WTC11 (cell line): ENCODE measurements at places on chromosomes 11 and 22. TPM values are rescaled to one million over a fixed set of nuclear protein-coding genes. Genes with fewer than 3 reads are reported as not detected.

The KIRREL3 gene
- total RNA-seq = 0.59 to 1.1 TPM (median 0.76 TPM) in 3 replicates

The THY1 gene
- 325 to 376 TPM (median 365 TPM) in 3 replicates for total RNA-seq

The PDE2A gene
- 3.7 to 5.0 TPM (median 4.9 TPM) in 3 replicates for total RNA-seq

The RAPSN gene
- 0.32 to 0.66 TPM (median 0.34 TPM) in 3 replicates for total RNA-seq

- DNase-seq = peak; percentile 28
These were observed 18.7 kb upstream of the PPFIA1 start for GRCh38 chr11:70251659-70252321.

DNA sequence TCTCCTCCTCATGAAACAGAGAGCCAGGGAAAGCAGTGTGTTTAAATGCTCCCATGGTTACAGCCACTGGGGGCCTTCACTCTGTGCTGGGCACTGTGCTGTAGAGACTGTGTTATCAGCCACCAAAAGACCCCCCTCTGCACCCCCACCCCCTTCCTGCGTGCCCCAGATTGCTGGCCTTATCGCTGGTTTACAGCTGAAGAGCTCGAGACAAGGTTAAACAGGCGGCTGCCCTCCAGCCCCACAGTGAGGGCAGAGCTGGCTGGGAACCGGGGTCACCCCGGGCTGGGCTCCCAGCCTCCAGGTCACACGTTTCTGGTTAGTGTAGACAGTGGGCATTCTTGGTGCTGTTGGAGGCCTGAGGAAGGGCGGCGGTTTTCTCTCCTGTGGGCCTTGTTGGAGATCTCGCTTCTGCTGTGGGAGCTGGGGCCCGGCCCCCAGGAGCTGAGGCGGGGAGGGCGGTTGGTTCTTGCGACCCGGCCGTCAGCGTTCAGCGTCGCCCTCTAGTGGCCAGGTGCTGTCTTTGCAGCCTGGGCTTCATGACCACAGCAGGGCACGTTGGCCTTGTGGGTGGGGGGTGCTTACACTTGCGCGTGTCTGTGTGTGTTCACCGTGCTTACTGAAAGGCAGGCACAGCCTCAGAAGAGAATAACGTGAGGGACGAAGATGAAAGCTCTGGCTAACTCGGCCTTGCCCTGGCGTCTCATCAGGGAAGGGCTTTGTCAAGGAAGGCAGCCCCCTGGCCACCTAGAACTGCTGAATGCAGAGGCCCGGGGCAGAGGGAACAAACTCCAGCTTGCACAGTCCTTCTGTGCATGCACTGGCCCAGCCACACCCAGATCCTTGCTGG is 40.8 kb downstream of the TBC1D22A start:
- peak; percentile 77 for DNase-seq

DNA sequence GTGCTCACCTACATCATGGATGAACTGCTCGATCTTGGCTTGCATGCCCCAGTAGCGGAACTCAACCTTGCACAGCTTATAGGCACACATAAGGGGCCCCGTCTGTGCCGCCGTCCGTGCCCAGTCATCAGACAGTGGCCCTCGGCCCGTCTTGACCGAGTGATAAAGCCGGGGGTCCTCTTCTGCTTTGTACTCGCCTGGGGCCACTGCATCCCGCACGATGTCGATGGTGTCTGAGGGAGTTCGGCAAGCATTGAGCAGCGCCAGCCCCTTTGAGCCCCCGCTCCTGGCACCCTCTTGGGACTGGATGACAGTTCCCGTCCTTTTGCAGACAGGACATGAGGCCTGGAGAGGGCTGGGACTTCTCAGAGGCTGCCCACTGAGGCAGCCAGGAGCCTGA is 3.3 kb downstream of the PITPNM1 start:
- no peak for DNase-seq

DNA sequence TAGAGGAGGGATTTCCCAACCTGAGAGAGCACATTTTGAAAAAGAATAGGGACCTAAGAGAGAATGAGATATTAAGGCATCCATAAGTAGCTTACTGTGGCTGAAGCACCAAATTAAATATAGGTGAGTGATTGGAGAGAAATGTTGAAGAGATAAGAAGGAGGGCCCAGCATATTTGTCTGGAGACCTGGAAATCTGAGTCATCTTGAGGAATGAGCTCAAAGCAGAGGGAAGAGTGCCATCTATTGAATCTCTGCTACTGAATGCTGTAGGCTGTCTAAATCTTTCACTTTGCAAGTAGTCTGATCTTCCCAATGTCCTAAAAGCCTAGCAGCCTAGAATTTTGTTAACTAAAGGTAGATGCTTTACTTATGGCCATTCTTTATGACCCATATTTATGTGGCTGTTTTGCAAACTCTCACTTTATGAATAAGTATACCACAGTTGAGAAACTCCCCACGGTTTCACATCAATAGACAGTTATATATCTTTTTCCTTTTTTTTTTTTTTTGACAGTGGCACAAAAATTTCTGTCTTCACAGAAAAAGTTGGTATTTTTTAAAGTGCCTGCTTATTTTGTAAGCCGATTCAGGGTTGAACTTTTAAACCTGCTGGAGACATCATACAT is 2093.5 kb downstream of the LRRC4C start:
- no peak for DNase-seq

- no peak for DNase-seq
These were observed 44.4 kb upstream of the TSKU start for GRCh38 chr11:76738618-76739240.

- DNase-seq = no peak
These were observed 31.8 kb downstream of the FAM118A start for GRCh38 chr22:45341498-45341897.

- no peak for DNase-seq
These were observed 17.8 kb upstream of the PIM3 start for GRCh38 chr22:49942565-49943404.

DNA sequence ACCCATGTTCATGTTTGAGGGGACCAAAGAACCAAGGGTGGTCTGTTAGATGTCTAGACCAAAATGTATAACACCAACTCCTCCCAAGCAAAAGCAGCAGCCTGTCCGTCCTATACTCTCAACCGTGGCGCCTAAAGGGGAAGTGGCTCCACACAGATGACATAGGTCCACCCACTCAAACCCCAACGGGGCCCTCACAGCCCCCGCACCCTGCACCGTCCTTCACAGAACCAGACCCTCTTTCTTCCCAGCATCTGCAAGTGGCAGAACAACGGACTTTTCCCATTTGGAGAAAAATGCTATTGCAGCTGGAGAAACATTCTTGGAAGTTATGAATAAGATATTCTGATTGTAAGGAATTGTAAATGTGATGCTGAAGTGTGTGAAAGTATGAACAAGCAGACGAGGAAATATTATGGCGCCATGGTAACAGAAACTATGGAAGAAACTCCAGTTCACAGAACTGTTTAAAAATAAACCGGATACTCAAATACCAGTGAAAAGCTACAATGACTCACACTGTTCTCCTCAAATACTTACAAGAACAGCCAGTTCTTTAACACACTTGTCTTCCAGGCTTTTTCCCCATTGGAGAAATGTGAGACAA is 76.5 kb upstream of the ARFGAP3 start:
- DNase-seq = no peak

DNA sequence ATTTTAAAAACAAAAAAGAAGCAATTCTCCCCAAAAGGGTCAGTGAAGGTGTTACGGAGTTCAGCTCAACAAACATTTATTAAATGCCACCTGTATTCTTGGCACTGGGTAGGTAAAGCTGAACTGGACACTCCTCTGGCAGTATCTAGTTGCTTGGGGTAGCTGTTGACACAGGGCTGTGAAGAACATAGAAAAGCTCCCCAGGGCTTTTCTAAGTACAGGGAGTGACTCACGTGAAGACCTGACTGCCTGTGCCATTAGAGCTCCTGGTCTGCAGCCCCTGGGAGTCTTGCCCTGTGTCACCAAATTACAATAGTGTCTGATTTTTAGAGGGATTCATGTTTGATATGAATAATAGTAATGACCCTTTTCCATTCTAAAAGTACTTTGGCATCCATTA is 43.6 kb downstream of the COA4 start:
- no peak for DNase-seq

DNA sequence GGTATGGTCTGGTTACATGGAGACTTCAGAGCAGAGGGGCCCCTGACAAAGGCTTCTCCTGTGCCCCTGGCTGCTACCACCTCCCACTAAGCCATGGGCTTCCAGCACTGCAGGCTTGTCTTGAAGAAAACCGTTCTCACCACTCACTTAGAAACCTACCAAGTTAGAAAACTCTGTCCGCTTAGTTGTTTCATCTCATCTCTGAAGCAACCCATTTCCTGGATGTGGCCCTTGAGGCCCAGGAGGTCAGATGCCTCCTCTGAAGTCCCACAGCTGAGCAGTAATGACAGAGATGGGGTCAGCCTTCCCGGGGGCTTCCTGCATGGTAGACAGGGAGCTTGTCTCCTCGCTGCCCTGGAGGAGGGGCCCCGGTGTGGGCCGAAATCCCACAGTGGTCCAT is 12.9 kb downstream of the CSF2RB start:
- no peak for DNase-seq

DNA sequence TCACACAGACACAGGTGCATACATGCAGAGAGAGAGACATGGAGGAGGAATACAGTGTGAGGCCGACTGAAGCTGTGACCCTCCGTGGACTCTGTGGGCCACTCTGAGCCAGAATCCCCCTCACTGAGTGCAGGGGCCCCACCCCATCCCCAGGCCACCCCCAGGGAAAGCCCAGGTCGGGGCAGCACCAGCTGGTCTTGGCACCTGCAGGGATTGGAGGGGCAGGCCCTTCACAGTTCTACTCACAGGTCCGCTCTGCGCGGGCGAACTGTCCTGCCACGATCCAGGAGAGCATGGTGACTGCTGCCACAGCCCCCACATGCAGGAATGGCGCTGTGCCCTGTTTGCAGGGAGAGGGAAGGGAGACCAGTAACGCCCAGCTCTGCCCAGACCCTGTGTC is 16.3 kb upstream of the KLHL35 start:
- DNase-seq = no peak

DNA sequence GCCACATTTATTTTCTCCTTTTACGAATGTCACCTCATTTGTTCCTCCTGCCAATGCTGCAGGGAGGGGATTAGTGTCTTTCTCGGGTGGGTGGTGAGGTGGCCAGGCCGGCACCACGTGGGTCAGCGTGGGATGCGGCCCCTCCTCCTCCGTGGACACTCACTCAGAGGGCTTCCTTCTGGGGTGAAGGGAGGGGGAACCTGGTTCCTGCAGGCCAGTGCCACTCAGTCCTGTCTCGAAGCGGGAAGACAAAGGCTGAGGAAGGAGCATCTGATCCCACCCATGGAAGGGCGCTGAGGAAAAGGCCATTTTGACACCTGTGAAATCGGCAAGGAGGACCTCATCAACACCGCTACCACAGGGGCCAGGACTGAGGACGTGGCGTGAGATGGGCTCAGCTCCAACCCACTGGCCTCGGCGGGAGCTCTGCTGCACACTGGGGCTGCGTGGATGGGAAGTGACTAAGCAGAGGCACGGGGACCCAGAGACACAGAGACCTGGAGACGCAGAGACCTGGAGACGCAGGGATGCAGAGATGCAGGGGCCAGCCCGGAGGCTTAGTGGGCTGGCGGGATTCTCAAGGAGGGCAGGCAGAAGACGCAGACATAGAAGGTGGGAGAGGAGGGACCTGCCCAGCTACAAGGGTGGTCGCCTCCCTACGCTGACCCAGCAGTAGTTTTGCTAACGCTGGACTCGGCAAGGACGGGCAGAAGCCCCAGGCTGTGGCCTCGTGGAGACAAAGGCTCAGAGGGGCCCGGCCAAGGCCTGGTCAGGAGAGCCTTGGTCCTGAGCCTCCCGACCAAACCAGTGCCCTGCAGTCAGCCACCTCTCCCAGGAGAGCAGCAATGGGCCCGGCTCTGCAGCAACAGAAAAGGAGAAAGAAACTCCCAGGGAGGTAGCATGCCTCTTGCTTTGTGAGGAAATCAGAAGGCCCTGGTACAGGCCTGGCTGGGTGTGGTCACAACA is 1071.2 kb downstream of the BRD1 start:
- peak; percentile 9 for DNase-seq

GRCh38 chr22:30286813-30287647 is 2.3 kb downstream of the CASTOR1 start:
- DNase-seq = peak; percentile 95

DNA sequence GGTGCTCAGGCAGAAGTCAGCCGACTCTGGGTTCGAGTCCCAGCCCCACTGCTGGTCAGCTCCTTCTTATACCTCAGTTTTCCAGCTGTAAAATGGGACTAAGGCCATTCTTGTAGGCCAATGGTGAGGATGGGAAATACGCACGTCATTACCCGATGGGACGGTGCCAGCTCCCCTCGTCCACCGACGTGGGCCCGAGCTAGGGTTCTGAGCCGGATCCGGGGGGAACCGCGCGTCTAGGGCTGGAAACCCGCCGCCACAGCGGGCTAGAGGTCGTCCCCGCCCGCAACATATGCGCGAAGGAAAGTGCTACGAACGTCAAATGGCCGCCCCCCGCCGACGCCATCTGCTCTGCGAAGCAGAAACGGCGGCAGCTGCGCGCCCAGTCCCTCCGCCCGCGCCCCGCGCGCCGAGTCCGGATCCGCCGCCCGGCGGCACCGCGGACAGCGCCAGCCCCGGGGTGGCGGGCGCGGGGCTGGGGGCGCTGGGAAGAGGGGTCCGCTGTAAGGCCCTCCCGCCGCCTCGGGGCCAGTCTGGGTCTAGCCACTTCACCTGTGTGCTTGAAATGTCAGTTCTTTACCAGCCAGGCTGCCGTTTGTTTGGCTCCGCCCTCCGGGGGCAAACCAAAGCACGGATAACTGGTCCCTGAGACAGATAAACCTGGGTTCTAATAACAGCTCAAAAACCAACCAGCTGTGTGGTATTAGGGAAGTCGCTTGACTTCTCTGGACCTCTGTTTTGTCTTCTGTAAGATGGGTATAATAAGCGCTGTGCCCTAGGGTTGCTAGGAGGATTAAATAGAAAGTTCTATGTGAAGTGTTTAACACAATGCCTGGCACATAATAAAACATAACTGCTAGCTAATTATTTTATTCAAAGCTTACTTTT is 103.5 kb upstream of the RCN1 start:
- DNase-seq = peak; percentile 68

DNA sequence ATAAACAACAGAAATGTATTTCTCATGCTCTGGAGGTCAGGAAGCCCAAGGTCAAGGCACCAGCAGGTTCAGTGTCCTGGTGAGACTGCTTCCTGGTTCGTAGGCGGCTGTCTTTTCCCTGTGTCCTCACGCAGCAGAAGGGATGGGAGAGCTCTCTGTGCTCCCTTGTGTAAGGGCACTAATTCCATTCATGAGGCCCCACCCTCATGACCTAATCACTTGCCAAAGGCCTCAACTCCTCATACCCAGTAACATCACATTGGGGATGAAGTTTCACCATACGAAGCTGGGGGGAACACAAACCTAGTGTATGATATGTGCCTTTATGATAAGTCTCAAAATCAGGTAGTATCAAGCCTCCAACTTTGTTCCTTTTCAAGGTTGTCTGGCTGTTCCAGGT is 38.6 kb upstream of the PANX2 start:
- no peak for DNase-seq
